Tibial nerve (tissue), 4 donors: ENCODE measurements at places on chromosomes 2 and 18. TPM values are rescaled to one million over a fixed set of nuclear protein-coding genes. Genes with fewer than 3 reads are reported as not detected.

GRCh38 chr18:47149457-47150028, 757 bp downstream of the HDHD2 start:
- H3K4me1 ChIP-seq: peaks cover 6% of the 10 kb centered on the region
- H3K4me3 ChIP-seq: peak overlapping the region; percentile 70
- no peak for DNase-seq
- H3K27ac ChIP-seq: peak overlapping the region; percentile 91
- no peaks in the 10 kb centered on the region for H3K27me3 ChIP-seq

DNA sequence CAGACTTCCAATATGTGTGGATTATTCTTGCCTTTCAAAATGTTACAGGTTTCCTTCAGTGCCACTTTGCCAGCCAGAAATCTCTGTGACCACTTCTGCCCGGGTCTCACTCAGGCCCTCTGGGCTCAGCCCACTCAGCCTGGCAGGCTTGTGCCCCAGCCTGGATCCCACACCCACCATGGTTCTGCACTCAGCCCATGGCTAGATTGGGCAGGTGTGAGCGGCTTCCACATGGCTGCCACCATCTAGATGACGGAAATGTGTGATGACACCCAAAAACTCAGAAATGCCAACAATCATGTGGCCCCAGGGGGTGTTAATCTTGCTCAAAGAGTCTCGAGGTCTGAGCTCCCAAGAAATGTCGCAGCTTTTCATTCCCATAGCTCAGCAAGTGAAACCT, 1097.5 kb upstream of the SLC39A10 start:
- H3K36me3 ChIP-seq: no peaks in the 10 kb centered on the region
- no peak for DNase-seq
- no peaks in the 10 kb centered on the region for H3K4me1 ChIP-seq
- no peaks in the 10 kb centered on the region for H3K27me3 ChIP-seq
- H3K4me3 ChIP-seq: no peak overlapping the region

DNA sequence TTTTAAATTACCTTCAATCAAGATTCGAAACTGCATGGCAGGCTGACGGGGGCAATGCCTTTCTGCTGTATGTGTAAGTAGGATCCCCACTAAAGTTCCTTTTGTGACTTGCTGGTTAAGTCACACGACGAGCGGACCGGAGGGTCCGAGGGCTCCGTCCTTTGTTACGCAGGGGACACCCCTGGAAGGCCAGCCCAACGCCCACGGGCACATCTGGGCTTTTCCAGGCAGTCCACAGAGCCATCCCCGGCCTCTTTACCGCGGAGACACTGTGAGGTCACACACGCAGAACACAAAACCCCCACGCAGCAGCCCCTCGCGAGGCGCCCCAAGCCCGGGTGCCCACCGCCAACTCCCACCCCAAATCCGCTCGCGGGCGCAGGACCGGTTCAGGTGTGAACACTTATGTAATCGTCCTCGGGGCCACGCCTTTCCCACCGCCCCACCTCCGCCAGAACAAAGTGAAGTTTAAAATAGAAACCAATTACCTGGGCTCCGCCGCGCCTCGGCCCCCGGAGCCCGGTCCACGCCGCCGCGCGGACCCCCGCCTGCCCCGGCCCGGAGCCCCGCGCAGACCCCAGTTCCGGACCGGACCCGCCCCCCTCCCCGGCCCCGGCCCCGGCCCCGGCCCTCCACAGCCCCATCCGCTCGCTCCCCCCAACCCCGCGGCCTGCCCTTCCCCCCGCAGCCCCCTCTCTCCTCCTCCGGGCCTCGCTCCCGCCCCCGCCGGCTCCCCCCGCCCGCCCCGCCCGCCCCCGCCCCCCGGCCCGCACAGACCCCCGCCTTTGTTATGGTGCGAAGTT, 4.2 kb downstream of the ZNF516 start:
- H3K4me1 ChIP-seq: peaks cover 7% of the 10 kb centered on the region
- DNase-seq: no peak
- no peaks in the 10 kb centered on the region for H3K27me3 ChIP-seq
- no peaks in the 10 kb centered on the region for H3K36me3 ChIP-seq
- H3K27ac ChIP-seq: peak overlapping the region; percentile 87

DNA sequence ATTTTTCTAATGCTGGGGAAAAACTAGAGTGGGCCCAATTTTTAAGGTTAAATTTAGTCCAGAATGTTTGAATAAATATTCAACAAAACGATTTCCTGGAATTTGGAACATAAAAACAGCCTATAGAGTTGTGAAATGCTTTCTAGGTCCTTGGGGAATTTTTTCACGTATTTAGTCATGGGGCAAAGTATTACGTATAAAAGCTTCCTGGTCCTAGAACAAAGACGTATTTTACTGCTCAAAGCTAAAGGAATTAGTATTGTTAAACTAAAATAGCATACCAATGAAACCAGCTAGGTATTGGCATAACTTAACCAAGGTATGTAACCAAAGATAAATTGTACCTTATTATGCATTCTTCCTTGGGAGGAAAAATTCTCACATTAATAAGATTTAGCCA, 1.6 kb downstream of the SESTD1 start:
- H3K27ac ChIP-seq: peak overlapping the region; percentile 90
- no peak for DNase-seq
- peak overlapping the region; percentile 73 for H3K4me3 ChIP-seq
- no peaks in the 10 kb centered on the region for H3K27me3 ChIP-seq
- peaks cover 7% of the 10 kb centered on the region for H3K4me1 ChIP-seq

- no peaks in the 10 kb centered on the region for H3K4me1 ChIP-seq
- DNase-seq: no peak
- H3K36me3 ChIP-seq: no peaks in the 10 kb centered on the region
- no peak overlapping the region for H3K4me3 ChIP-seq
- no peak overlapping the region for H3K27ac ChIP-seq
- no peaks in the 10 kb centered on the region for H3K27me3 ChIP-seq
These were observed 112.3 kb upstream of the LYPD1 start for GRCh38 chr2:132782176-132782783.

DNA sequence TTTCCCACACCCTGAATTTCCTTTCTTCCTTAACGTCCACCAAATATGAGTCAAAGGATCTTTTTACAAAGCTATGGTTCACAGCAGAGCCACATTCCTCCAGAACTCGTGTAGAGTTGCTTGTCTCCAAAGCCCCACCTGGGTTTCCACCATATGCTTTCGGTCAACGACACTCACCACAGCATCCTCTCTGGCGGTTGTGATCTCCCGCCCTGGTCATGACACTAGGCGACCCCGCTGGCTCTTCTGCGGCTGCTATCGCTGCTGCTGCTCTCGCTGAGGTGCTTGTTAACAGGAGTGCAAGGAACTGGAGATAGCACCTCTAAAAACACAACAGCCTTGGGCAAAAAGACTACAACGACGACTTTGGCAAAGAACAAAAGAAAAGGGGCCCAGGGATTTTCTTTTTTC, 340 bp downstream of the SLC40A1 start:
- peak overlapping the region; percentile 90 for H3K27ac ChIP-seq
- peak overlapping the region; percentile 73 for H3K4me3 ChIP-seq
- H3K36me3 ChIP-seq: no peaks in the 10 kb centered on the region
- H3K27me3 ChIP-seq: no peaks in the 10 kb centered on the region

The ASPRV1 gene
- 4.2 TPM for total RNA-seq
